Esophagus squamous epithelium (tissue), 5 donors: ENCODE measurements at places on chromosomes 1 and 21.

DNA sequence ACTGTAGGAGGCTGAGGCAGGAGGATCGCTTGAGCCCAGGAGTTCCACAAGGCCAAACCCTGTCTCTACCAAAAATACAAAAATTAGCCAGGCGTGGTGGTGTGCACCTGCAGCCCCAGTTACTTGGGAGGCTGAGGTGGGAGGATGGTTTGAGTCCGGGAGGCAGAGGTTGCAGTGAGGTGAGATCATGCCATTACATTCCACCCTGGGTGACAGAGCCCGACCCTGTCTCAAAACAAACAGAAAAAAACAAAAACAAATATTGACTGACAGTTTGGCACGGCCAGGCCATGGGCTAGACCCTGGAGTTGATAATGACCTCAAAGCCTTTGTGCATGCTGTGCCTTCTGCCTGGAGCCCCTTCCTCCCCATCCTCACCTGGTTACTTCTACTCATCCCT, 19.2 kb upstream of the RSPO1 start:
- DNase-seq: no peak

DNA sequence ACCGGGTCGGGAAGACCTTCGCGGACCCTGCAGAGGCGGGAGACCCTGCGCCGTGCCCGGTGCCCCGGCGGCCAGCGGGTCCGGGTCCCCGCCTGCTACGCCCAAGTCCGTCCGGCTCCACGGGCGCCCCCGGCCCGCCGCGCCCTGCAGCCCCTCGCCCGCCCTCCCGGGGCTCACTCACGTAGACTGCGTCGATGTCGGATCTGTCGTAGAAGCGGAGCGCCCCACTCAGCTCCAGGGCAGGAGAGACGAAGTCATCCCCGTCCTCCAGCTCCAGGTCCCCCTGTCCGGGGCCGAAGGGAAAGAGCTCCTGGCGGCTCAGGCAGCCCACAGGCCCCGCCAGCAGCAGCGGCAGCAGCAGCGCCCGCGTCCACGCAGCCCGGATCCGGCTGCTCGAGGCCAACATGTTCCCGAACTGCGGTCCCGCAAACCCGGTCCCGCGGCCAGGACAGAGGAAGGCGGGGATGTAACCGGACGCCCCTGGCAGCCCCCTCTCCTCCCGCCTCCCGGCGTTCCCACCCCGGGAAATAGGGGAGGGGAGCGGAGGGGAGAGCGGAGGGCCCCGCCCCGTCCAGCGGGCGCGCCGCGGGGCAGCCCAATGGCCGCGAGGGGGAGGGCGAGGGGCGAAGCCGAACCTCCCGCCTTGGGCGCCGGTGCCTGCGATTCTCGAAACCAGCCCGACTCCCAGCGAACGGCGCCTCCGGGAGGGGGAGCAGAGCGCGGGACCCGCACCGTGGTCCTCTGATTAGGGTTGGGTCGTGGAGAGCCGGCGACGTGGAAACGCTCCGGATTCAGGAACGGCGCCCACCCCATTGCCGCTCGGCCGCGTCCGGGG, at the start of gene NID1:
NID1 (minus strand) TSS at position 417 of the 835 bp plus-strand sequence; CDS start at position 406, 11 bp downstream.
- DNase-seq: no peak

GRCh38 chr1:162822391-162823200, 32.1 kb downstream of the HSD17B7 start:
- no peak for DNase-seq

DNA sequence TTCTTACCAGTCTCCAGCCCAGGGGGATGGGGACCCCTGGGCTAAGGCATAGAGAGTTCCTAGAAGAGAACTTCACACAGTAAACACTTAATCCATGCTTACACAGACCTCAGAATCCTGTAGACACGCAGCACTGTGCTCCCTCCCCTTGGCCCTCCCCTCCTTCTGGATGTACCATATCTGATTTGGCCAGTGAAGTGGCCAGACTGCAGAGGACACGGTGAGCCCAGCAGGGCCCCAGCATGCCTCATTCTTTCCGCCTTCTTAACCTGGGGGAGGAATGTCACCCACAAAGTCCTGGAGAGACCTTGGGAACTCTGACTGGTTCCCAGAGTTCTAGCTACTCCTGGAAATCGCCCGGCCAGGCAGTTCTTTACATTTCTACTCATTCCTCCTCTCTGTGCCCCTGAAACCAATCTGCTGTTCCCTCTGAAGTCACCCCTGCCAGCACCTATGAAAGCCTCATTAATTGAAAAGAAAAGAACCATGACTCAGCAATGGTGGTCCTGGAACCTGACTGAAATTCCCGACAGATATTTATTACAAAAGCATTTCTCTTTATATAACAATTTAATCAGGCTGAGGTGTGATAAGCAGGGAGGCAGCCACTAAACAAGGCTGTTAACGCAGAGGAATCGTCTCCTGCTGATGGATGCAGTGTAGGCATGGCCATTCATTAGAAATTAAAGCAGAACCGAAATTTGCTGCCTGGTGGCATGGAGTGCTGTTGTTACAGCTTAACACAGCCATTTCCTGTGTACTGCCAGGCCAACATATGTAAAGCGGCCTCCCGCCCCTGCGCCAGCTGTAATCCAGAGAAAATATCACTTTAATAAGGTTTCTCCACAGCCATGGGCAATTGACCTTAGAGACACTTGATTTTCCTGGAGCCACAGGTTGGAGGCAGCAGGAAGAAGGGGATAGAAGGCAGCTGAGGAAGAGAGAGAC, 74.6 kb upstream of the KCND3 start:
- no peak for DNase-seq

DNA sequence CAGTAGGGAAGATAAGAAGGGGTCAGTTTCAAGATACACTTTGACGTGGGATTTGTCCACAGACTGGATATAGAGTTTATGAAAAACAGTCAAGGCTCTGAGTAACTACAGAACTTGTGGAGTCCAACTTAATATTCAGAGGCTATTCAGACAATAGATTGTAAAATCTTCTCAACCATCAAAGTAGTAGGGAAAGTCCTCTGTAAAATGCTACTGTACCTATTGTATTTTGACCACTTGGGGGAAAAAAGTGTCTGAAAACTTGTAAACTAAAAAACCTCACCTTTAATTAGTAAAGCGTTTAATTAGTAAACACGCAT, 10.5 kb downstream of the PTP4A2 start:
- DNase-seq: no peak

DNA sequence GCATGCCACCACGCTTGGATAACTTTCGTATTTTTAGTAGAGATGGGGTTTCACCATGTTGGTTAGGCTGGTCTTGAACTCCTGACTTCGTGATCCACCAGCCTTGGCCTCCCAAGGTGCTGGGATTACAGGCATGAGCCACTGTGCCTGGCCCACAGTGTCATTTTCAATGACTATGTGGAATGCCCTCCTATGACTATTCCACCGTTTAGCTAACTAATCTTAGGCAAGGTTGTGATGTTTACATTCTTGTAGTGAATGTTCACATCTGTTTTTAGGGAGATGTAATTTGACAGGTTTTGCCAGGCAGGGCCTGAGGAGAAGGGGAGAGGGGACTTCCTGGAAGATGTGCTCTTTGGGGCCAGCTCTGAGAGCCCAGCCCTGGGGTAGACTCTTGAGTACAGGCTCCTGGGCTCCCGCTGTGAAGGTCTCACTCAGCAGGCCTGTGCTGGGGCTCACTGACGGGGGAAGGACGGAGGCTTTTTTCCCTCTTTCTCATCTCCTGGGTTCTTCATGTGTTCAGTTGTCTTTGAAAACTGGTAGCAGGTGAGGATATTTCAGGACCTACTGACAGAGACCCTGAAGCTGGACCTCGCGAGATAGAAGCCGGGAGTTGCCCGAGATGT, 13.2 kb downstream of the COQ8A start:
- no peak for DNase-seq

DNA sequence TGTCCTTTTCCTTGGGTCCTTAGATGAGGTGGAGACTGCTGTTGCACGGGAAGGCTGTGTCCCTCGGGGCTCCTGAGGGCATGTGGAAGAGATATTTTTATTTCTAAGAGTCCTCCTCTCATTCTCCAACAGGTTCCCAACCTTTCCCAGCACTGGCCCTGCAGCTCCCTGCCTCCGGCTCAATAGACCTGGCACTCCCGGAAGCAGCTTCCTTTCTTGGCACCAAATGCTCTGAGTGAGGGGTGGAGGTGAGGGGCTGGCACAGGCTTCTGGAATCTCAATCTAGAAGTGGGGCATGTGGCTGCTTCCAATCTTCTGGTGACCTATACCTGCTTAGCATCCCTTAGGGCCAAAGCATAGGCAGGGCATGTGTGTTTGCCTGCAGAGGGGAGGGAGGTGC, 4.5 kb downstream of the ETV3L start:
- DNase-seq: no peak

- no peak for DNase-seq
Observed at GRCh38 chr21:31030367-31031106, 7.7 kb downstream of the KRTAP19-8 start.

GRCh38 chr1:157278383-157279137, 140.4 kb upstream of the ETV3 start:
- DNase-seq: no peak

- DNase-seq: no peak
Observed at GRCh38 chr1:30919025-30919881, 10.7 kb upstream of the SDC3 start.

GRCh38 chr1:64320470-64320869, 117.0 kb downstream of the UBE2U start:
- no peak for DNase-seq

DNA sequence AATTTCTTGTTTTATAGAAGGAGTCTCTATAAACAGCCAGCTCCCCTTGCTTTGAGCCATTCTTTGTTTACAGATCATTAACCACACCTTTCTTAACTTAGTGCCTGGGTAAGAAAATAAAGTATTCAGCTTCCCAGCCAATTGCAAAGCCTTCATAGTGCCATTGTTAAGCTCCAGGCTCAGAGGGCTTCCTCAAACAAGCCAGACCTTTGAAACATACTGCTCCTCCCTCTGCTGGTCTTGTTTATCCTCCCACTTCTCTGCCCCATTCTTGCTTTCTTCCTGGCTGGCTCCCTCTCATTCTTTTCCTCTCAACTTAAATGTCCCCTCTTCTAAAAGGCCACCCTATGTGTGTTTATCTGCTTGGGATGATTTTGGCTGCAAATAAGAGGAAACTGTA, 319.4 kb upstream of the ST6GALNAC5 start:
- no peak for DNase-seq

GRCh38 chr1:182235952-182236650, 155.5 kb downstream of the GLUL start:
- DNase-seq: no peak

DNA sequence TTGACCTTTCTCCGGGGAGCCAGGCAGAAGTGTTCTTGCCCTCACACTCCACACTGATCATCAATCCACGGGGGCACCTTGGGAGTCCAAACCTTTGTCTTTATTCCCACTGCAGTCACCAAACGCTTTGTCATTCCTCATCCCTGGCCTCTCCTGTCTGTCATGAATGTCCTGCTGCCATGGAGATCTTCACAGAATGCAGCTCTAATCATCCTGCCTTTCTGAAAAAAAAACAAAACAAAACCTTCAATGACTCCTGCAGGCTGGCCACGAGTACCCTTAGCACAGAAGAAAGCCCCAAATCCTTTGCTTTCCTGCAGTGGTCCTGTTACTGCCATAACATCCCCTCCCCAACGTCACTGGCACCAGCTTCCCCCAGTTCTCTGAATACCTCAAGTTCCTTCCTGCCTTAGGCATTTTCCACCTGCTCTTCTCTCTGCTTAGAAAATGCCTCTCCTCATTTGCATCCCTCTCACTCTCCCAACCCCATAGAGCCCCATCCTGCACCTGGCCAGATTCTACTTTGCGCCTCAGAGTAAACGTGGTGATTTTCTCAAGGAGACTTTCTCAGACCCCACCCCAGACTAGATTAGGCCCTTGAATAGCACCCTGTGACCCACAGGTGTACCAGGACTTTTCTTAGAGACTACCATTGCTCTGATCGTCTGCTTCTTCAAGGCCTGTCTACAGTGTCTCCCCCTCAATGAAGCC, 131.2 kb downstream of the AK5 start:
- no peak for DNase-seq

DNA sequence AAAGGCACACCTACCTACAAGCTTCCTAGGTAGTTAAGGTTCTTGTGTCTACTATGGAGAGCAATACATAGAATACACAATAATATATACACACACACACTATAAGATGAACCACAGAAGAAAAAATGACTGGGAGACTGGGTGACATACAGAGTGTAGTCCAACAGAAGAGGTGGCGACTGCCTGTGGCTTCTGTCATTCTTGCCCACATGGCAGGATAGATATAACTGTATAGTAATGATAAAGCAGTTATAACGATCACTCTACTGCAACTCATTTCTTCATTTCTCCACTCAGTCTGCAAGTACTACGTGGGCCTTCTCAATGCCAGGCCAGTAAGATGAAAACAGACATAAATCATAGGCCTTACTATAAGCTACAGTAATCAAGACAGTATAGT, 113.8 kb upstream of the EDN2 start:
- DNase-seq: no peak

GRCh38 chr1:174957829-174958228, 41.9 kb upstream of the CACYBP start:
- no peak for DNase-seq

- DNase-seq: no peak
Observed at GRCh38 chr1:12539705-12540579, 78.1 kb downstream of the DHRS3 start.

- DNase-seq: no peak
Observed at GRCh38 chr1:171345536-171345935, 31.6 kb downstream of the FMO4 start.

DNA sequence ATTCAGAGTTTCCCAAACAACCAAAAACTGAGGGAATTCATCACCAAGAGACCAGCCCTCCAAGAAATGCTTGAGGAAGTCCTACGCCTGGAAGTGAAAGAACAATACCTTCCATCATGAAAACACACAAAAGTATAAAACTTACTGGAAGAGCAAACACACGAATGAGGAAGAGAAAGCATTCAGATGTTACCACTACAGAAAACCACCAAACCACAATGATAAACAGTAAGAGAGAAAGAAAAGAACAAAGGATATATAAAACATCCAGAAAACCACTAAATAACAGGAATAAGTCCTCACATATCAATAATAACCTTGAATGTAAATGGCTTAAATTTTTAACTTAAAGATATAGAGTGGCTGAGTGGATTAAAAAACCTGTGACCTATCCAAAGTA, 58.5 kb upstream of the BCL10 start:
- DNase-seq: no peak

GRCh38 chr1:58094221-58094620, 452.3 kb downstream of the OMA1 start:
- DNase-seq: no peak

- no peak for DNase-seq
Observed at GRCh38 chr1:158323866-158324265, 7.5 kb downstream of the CD1B start.

GRCh38 chr1:56137090-56137489, 442.3 kb downstream of the PLPP3 start:
- no peak for DNase-seq

- no peak for DNase-seq
Observed at GRCh38 chr1:200473698-200474371, 64.0 kb upstream of the ZNF281 start.

- DNase-seq: no peak
Observed at GRCh38 chr1:244862354-244862698, 2.0 kb downstream of the HNRNPU start.
